ENCODE measurements at places on chromosomes 11 and 22.

DNA sequence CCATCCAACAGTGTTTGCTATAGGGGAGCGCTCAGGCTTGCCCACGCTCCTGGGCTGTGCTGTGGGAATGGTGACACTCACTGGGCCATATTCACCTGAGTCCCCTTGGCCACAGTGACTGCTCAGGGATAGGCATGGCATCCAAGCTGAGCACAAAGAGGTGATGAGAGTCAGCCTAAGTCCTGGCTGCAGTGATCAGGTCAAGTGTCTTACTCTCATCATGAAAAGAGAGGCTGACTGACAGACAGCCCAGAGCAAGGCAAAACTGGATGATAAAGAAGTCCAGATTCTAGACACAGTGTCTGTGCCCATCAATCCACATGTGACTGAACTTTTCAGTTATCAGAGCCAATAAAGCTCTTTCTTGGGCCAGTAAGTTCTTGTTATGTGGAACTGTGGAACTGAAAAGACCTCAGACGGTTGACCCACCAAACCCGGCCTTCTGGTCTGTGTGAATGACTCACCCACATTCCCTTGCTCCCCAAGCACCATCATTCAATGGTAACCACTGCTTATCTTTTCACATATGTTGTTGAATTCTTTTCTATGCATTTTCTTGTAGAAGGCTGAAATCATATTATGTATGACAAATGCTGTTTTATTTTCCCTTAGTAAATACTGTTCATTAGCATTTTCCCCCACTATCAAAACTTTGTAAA is 43.2 kb upstream of the YPEL1 start:
- peak; percentile 74 for DNase-seq

- DNase-seq = no peak
Observed at GRCh38 chr11:30342736-30343166, 19.8 kb downstream of the ARL14EP start.

- no peak for DNase-seq
Observed at GRCh38 chr22:48974443-48975315, 853.0 kb downstream of the BRD1 start.

- no peak for DNase-seq
Observed at GRCh38 chr11:3341298-3341697, 37.6 kb downstream of the ZNF195 start.

- DNase-seq = no peak
Observed at GRCh38 chr11:63592975-63593395, 21.2 kb downstream of the PLAAT3 start.

DNA sequence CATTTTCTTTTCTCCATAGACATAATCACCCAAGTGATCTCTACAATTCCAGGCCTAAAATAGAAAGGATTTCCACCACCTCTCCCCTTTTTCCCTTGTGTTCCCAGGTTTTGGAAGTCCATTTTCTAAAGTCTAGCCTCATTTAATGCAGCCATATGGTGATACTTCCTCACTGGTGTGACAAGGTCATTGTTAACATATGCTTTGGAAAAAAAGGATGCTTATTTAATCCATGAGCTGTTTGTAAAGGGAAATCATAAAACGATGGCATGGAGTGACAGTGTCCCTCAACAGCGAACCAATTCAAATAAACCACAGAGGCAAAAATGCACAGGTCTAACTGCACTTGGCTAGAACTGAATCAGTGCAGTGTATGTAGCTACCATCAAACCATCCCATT is 26.6 kb downstream of the GRIA4 start:
- no peak for DNase-seq

Data from fibroblast of skin of right biceps (primary cell).